ENCODE measurements at places on chromosomes 2 and 18. TPM values are rescaled to one million over a fixed set of nuclear protein-coding genes. Genes with fewer than 3 reads are reported as not detected.

DNA sequence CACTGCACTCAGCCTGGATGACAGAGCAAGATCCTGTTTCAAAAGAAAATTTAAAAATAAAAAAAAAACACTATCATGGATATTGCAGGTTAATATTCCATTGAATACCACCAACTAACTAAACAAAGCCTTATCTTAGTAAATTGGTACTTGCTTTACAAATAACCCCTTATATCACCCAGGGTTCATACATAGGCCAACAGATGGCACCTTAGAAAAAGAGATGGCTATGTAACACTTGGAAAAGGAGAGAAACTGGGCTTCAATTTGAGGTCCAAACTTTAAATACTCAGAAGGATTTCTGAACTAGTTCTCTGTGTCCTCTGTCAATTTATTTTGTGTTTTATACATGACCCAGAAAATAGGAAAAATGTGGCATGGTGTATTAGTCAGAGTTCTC lies 249.6 kb upstream of the LRP1B start:
- peaks cover 2% of the 10 kb centered on the region for H3K4me1 ChIP-seq
- H3K27ac ChIP-seq: no peak overlapping the region
- no peaks in the 10 kb centered on the region for H3K36me3 ChIP-seq
- H3K27me3 ChIP-seq: no peaks in the 10 kb centered on the region

DNA sequence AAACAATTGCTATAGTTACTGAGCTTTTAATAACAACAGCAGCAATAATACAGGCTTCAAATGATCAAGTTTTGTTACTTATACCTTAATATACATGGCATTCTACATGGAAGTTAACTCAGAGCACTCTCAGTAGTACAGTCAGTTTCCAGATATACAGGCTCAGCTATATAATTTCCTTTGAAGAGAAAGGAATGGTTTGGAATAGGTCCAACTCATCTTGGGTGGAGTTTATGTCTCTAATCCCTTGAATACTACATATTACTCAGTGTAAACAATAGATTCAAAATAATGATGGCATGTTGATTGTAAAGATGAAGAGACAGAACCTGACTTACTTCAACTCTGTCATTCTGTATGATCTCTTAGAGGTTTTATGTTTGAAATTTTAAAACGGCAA lies 174.9 kb downstream of the EPHA4 start:
- no peaks in the 10 kb centered on the region for H3K4me1 ChIP-seq
- no peaks in the 10 kb centered on the region for H3K36me3 ChIP-seq
- no peak for DNase-seq
- H3K27me3 ChIP-seq: peaks cover 2% of the 10 kb centered on the region

GRCh38 chr18:55672574-55673361 lies 84.8 kb upstream of the TCF4 start:
- no peak overlapping the region for H3K4me3 ChIP-seq
- H3K4me1 ChIP-seq: peaks cover 2% of the 10 kb centered on the region
- H3K27ac ChIP-seq: no peak overlapping the region
- DNase-seq: no peak

GRCh38 chr2:237198164-237198855 lies 112.6 kb downstream of the COPS8 start:
- peaks cover 89% of the 10 kb centered on the region for H3K4me1 ChIP-seq
- DNase-seq: no peak
- no peak overlapping the region for H3K4me3 ChIP-seq
- no peaks in the 10 kb centered on the region for H3K36me3 ChIP-seq

DNA sequence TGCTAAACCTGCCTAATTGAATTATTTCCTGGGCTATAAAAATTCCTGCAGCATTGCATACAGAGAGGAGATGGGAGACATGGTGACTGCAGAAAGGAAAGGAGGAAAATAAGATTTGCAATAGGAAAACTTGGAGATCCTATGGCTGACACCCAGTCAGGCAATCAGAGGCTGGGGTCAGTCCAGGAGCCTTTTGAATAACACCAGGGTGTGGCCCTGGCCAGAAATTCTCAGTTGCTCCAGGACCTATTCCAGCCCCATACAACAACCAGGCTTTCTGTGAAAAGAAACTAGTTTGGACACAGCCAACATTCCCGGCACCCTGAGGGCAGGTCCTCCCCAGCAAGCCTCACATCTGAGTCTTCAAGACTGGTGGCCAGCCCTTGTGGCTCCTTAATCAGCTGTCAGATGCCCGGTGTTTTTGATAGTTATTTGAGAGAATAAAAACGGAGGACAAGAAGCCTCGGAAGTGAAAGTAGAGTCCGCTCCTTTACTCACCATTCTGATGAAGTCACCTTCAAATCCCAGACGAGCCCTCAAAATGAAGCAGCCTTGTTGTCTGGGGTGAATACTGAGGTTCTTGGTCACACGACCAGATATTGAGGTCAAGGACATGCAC lies 31.1 kb upstream of the GMCL1 start:
- peak overlapping the region; percentile 33 for H3K4me3 ChIP-seq
- H3K4me1 ChIP-seq: peaks cover 21% of the 10 kb centered on the region
- peak overlapping the region; percentile 58 for H3K27ac ChIP-seq
- peaks cover 13% of the 10 kb centered on the region for H3K36me3 ChIP-seq
- DNase-seq: peak; percentile 64
- no peaks in the 10 kb centered on the region for H3K27me3 ChIP-seq

DNA sequence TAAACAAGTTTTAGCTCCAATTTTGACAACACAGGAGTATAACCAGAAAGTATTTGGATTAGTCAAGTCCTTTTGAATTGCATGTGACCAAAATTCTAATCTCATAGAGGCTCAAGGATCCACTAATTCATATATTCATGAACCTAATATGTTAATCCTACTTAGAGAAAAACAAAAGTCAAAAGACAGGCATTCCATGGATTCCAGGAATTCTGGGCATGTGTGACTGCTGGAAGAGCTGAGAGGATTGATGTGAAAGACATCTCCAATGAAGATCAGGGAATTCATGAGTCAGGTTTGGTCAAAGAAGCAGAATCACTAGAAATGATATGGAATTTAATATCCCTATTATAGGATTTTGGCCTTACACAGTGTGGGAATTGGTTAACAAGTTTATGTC lies 1494.6 kb upstream of the DDX18 start:
- H3K4me3 ChIP-seq: no peak overlapping the region
- H3K27ac ChIP-seq: no peak overlapping the region
- H3K36me3 ChIP-seq: no peaks in the 10 kb centered on the region
- no peaks in the 10 kb centered on the region for H3K27me3 ChIP-seq

DNA sequence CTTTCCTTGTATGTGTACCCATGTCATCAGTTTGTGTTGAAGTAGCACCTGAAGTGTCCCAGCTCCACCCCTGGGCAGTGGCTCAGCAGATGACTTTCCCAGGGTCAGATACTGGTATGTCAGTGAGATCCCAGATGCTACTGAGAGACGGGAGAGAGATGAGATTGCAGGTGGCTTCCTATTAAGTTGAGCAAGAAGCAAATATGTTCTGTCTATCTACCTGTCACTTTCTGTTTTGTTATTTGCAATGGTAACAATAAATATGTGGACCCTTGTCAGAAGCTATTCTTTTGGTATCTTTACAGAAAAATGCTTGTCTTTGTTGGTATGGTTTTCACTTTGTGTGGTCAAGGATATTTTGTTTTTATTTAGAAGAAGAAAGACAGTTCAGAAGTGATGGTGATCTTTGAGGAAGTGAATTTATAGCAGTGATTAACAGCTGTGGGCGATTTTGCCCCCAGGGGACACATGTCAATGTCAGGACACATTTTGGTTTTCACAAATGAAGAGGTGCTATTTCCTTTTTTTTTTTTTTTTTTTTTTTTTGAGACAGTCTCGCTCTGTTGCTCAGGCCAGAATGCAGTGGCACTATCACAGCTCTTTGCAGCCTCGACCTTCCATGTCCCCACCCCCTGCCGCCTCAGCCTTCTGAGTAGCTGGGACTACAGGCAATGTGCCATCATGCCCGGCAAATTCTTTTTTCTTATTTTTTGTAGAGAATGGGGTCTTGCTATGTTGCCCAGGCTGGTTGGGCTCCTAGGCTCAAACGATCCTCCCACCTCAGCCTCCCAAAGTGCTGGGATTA lies 21.4 kb downstream of the MGAT5 start:
- DNase-seq: no peak
- H3K4me1 ChIP-seq: peaks cover 5% of the 10 kb centered on the region
- peaks cover 5% of the 10 kb centered on the region for H3K36me3 ChIP-seq
- H3K27ac ChIP-seq: no peak overlapping the region
- no peak overlapping the region for H3K4me3 ChIP-seq

DNA sequence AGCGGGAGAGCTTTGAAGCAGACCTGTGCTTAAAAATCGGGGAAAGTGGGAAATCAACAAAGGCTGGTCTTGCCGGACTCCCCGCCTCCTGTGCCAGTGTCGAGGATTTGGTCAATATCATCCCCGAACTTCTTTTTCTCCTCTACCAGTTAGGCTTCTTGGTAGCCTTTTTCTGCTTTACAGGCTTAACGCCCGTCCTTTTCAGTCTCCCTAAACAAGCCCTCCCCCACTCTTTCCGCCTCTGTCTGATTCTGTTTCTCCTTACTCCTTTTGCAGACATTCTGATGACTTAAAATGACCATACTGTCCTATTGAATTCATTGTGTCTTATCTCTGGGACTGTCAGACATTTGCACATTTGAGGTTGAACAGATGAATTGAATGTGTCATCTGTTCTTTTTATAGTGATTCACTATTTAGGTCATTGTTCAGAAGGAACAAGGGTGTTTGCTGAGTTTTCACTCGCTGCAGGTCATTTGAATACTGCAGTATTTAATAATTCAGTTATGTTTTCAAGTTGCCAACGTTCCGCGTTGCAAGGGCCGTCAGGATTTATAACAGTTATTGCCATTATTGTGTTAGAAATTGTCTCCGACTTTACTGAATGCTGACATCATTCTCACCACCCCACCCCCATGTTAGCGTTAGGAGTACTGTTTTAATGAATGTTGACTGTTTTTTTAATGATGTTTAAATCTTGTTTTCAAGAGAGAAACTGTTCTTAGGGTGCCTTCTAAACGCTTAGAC lies 1.1 kb downstream of the ITGAV start:
- H3K27ac ChIP-seq: peak overlapping the region; percentile 85
- no peaks in the 10 kb centered on the region for H3K27me3 ChIP-seq
- no peak for DNase-seq
- peaks cover 2% of the 10 kb centered on the region for H3K36me3 ChIP-seq
- peak overlapping the region; percentile 84 for H3K4me3 ChIP-seq
- peaks cover 49% of the 10 kb centered on the region for H3K4me1 ChIP-seq

The PXDN gene
- 488 TPM for total RNA-seq

GRCh38 chr18:22868831-22869230 lies 64.3 kb upstream of the RBBP8 start:
- H3K27ac ChIP-seq: no peak overlapping the region
- no peaks in the 10 kb centered on the region for H3K4me1 ChIP-seq
- H3K4me3 ChIP-seq: no peak overlapping the region
- peaks cover 46% of the 10 kb centered on the region for H3K27me3 ChIP-seq

DNA sequence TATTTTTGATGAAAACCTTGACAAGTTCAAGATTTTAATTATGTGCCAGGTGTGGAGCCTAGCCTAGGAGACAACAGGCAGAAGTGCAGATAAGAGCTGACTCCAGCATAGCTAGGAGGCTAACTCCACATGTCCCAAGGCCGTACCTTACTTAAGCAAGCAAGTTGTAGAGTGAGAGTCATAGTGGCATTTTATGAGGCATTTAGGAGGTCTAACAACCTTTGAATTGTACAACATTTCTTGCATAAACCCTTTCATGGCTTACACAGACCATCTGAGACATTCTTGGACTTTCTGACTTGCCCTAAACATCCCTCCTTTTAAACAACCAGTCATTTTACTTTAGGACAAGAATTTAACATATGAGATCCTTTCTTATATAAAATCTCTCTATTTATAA lies 8.3 kb upstream of the SUCLG1 start:
- no peaks in the 10 kb centered on the region for H3K36me3 ChIP-seq
- no peak overlapping the region for H3K4me3 ChIP-seq
- no peak overlapping the region for H3K27ac ChIP-seq
- no peaks in the 10 kb centered on the region for H3K4me1 ChIP-seq
- H3K27me3 ChIP-seq: peaks cover 4% of the 10 kb centered on the region

The HIBCH gene
- total RNA-seq: 28.4 TPM

DNA sequence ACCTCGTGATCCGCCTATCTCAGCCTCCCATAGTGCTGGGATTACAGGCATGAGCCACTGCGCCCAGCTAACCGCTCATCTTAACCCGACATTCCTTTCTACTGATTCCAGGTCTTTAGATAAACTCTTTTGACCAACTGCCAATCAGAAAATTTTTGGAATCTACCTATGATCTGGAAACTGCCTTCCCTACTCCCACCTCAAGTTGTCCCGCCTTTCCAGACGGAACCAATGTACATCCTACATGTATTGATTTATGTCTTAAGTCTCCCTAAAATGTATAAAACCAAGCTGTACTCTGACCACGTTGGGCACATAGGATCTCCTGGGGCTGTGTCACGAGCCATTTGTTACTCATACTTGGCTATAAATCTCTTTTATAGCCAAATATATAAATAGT lies 3.2 kb upstream of the NEU2 start:
- no peaks in the 10 kb centered on the region for H3K36me3 ChIP-seq
- DNase-seq: no peak
- H3K4me3 ChIP-seq: no peak overlapping the region
- H3K27me3 ChIP-seq: no peaks in the 10 kb centered on the region
- no peak overlapping the region for H3K27ac ChIP-seq

GRCh38 chr2:119387381-119388129 lies 20.8 kb downstream of the DBI start:
- peaks cover 9% of the 10 kb centered on the region for H3K4me1 ChIP-seq
- H3K27me3 ChIP-seq: peaks cover 53% of the 10 kb centered on the region
- no peak for DNase-seq
- no peaks in the 10 kb centered on the region for H3K36me3 ChIP-seq

- peaks cover 4% of the 10 kb centered on the region for H3K36me3 ChIP-seq
- no peak overlapping the region for H3K27ac ChIP-seq
- H3K4me1 ChIP-seq: peaks cover 20% of the 10 kb centered on the region
- peak; percentile 73 for DNase-seq
- no peaks in the 10 kb centered on the region for H3K27me3 ChIP-seq
These were observed 101.1 kb downstream of the RNF144A start for GRCh38 chr2:7018282-7018701.

GRCh38 chr2:174925046-174925784 lies 80.0 kb downstream of the CHN1 start:
- DNase-seq: no peak
- no peak overlapping the region for H3K4me3 ChIP-seq
- H3K27me3 ChIP-seq: no peaks in the 10 kb centered on the region
- peaks cover 13% of the 10 kb centered on the region for H3K4me1 ChIP-seq
- no peak overlapping the region for H3K27ac ChIP-seq

DNA sequence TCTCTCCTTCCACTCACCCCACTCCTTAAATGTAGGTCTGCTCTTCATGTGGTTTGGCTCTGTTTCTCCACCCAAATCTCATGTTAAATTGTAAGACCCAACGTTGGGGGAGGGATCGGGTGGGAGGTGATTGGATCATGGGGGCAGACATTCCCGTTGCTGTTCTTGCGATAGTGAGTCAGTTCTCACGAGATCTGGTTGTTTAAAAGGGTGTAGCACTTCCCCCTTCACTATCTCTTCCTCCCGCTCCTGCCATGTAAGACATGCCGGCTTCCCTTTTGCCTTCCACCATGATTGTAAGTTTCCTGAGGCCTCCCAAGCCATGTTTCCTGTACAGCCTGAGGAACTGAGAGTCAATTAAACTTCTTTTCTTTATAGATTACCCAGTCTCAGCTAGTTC lies 1044.5 kb upstream of the POU3F3 start:
- no peak for DNase-seq
- no peak overlapping the region for H3K27ac ChIP-seq
- no peaks in the 10 kb centered on the region for H3K27me3 ChIP-seq
- no peaks in the 10 kb centered on the region for H3K36me3 ChIP-seq
- H3K4me3 ChIP-seq: no peak overlapping the region

Measured in osteocyte (in vitro differentiated cells).